ENCODE measurements at places on chromosomes 7 and 10.

- DNase-seq = peak; percentile 3
These were observed 2.5 kb upstream of the TMEM178B start for GRCh38 chr7:141071260-141071854.

DNA sequence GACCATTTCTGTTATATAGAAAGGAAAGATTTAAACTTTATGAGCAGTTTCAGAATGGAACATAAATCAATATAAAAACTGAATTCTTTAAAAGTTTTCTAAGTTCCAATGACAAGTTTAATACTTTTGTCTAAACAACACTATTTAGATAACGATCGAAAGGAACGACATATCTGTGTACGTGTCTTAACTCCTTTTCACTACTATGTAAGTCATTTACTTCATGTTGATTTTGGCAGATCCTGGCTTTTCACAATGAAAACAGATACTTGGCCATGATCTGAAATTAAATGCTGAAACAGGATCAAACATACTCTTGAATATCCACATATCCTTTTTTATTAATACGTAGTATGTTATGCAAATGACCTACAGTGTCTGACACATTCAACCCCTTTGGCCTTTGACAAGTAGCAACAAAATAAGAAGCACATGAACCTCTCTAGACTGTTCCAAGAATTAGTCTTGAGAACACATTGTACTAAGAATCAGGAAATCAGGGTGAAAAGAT, 41.9 kb downstream of the RNLS start:
- DNase-seq = peak; percentile 90

- no peak for DNase-seq
These were observed 201.8 kb downstream of the EBF3 start for GRCh38 chr10:129761981-129762956.

DNA sequence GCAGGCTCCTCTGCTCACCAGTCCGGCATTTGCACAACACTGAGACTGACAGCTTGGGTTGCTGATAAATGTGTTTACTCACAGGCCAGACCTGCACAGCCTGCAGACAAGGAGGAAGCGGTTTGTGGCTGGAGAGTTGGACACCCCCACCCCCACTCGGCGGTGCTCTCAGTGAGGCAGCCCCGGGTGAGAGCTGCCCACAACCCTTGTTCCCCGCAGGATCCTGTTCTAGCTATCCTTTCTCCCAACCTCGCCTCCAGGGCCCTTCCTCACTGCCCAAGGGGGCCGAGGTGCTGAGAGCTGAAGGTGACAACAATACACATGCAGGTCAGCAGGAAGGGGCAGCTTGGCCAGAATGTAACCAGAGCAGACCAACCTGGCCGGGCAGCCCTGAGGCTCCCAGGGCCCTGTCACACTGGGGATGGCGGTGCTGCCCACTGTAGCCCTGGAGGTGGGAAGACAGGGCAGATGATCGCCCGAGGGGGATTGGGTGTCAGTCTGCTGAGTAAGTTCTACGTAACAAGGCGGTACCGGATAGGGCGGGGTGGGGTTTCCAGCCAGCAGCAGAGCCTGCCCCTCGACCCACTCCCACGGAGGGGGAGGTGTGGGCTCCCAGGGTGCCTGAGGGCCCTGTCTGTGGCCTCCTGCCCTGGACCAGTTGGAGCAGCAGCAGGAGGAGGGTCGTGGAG, 2.1 kb upstream of the ADAM8 start:
- no peak for DNase-seq

- no peak for DNase-seq
These were observed at the start of gene SEMA4G for GRCh38 chr10:100969187-100970075. SEMA4G (plus strand) TSS chr10:100969504; CDS start chr10:100972913, 3,409 bp downstream.

DNA sequence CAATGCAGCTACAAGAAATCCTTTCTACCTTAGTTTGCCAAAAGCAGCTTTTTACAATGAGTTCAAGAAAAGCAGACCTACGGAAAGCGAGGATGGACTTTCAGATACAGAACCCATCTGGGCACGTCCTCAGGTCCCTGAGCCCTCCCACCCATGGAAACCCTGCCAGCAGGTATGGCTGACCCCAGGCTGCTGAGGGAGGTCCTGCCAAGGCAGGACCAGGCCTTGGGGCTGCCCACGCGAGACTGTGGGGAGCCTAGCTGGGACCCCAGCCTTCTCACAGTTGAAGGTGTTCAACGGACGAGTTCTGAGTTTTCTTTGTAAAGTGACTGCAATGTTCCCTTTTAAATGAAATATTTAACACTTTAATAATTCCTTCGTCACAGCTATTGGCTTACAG, 245.0 kb downstream of the MGMT start:
- DNase-seq = no peak

GRCh38 chr7:148265896-148266295, 324.7 kb upstream of the C7orf33 start:
- no peak for DNase-seq

GRCh38 chr10:34423673-34424625, 391.1 kb downstream of the PARD3 start:
- DNase-seq = peak; percentile 66
